ENCODE measurements at places on chromosomes 6 and 20. TPM values are rescaled to one million over a fixed set of nuclear protein-coding genes. Genes with fewer than 3 reads are reported as not detected.

Gene GNMT
- total RNA-seq = not detected

Gene CDH26
- total RNA-seq = 3.0 TPM

Gene CYB5R4
- 9.9 TPM for total RNA-seq

Gene CYP39A1
- total RNA-seq = 7.2 TPM

Gene TRIM40
- not detected for total RNA-seq

Gene MED20
- total RNA-seq = 6.9 TPM

Gene PRND
- total RNA-seq = not detected

Gene CCDC170
- total RNA-seq = 0.70 TPM

Gene ADGRG6
- total RNA-seq = 29.6 TPM

Gene ERVFRD-1
- total RNA-seq = 0.76 TPM

DNA sequence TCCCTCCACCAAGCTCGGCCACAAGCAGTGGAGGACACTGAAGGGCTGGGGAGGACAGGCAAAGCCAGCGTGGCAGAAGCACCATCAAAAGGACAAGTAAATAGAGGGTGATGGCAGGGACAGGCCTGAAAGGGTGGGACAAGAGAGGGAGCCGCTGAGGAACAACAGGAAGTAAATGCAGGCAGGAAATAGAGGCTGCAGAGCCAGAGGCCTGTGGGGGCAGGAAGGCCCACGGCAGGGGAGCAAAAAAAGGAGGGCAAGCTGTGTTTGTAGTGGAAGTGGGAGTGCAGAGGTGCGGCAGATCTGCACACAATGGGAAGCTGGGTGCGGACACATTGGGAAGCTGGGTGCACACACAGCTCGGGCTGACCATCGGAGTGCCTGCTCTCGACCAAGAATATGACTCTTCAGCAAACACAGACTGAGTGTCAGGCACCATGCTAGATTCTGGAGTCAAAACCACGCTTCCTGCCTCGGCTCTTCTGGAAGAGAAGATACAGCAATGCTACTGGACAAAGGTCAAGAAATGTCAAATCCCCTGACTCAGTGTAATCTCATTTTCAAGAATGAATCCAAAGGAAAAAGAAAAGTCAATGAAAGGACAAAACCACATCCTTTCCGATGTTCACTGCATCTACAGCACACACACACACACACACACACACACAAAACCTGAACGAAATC, 40.4 kb upstream of the RAB22A start:
- DNase-seq = no peak

DNA sequence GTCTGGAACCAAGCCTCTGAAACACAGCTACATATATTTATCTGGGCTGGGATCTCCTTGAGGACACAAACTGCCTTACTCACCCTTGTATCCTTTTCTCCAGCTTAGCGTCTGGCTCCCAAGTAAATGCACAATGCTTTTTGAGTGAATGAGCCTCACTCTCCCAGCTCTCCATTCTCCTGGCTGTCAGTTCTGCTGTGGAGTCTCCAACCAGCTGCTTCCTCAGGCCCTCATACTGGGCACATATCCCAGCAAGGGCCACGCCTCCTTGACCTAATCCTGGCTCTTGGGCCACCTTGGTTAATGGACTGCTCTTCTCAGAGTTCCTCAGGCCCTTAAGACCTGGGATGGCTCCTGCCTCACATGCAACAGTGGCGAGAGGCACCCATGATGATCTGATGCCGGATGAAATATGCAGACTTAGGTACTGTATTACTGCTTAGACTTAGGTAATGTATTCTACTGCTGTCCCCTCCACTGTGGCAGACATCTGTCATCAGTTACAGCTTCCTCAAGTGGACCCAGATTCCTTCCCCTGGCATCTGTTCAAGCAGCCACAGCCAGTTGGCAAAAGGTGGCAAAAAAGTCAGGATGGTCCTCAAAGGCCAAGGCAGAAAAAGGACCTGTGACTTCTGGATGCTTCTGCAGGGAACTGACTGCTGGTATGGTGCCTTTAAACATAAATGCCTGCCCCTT, 16.5 kb downstream of the SNHG17 start:
- DNase-seq = no peak

DNA sequence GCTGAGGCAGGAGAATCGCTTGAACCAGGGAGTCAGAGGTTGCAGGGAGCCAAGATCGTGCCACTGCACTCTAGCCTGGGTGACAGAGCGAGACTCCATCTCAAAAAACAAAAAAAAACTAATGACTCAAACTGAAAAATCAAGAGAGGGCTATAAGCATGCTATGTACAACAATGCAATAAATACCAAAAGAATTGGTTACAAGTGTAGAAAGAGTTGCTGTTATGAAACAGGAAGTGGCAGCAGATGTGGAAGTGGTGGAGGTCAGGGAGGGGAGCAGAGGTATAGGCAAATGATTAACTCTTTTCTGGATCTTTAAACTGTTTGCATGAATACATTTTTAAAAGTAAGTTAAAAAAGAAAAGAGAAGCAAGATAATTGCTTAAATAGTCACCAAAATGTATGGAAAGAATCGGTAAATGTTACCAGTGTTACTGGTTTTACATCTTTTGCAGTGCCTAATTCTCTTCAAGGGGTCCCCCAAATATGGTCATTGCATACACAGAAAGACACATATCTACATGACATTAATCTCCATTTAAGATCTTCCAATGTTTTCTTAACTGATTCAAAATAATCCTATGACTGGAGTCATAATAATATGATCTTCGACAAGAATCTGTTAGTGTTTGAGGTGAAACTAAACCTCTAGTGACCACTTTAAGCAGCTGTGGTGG, 15.0 kb downstream of the CALHM6 start:
- no peak for DNase-seq

DNA sequence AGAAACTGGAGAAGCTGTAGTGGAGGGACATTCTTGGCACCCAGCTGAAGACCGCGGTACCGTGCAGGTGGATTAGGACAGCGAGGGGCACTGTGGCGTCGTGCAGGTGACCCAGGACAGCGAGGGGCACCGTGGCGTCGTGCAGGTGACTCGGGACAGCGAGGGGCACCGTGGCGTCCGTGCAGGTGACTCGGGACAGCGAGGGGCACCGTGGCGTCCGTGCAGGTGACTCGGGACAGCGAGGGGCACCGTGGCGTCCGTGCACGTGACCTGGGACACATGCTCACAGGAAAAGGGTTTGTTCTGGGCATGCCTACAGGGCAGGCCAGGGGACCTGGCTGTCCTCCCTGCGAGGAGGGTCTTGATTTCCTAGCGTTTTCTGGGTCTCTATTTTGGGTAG, 29.2 kb upstream of the SMOC2 start:
- no peak for DNase-seq

DNA sequence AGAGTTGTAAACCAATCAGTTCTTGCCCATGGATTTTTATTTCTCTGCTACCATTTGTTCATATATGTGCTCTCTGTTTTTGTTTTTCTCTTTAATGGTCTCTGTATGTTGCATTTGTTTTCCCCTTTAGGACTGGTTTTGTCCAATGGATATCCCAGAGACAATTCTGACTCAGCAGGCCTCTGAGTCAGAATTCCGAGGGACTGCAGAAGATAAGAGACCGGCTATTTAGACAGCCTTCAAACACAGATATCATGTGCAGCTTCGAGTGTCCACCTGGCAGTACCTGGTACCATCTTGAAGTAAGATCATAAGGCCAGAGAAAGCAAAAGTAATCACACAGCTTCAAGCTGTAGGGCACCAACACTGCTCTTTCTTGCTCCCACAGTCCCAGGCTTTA, 125.5 kb downstream of the ELOVL4 start:
- DNase-seq = no peak

DNA sequence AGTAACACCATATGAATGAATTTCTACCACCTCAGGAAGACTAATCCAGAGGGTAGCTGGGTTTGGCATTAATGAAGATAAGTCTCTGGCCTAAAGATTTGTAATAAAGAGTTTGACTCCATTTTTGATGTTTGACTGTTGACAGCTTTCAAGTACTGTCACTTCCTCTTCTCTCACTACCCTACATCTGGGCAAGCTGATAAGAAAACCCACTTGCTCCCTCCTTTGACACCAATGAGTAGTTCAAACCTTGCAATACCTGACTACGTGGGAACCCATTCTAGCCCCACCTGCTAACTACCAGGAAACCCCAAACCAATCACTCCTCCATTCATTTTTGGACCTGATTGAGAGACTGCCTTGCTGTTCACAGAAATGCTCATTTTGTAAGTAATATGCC, 621.5 kb downstream of the TENT5A start:
- no peak for DNase-seq

DNA sequence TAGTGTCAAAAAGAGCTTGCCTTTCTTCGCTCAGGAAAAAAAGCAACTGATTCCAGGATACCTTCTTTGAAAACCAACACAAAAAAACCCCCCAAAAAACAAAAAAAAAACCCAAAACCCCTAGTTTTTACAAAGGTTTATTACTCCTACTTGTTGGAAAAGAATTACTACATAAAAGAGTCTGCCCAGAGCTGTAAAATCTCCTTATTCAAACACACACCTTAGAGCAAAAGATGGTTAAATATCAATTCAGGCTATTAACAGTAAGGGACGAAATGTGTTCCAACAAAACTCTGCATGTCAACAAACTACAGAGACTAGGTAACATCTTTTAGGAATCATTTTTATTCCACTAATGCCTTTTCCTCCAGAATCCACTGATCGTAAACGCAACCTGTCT, 42.7 kb downstream of the BCAS1 start:
- no peak for DNase-seq

GRCh38 chr6:111110036-111110435, 22.7 kb downstream of the SLC16A10 start:
- DNase-seq = no peak

GRCh38 chr6:168674595-168674994, 233.6 kb downstream of the SMOC2 start:
- no peak for DNase-seq

All from esophagus squamous epithelium (tissue), 5 donors.